ENCODE measurements at places on chromosomes 6 and 20.
A peak's percentile ranks its signal among the peaks of the same experiment; 100 is the strongest.

GRCh38 chr6:62150048-62150663 lies 135.9 kb downstream of the KHDRBS2 start:
- peak; percentile 7 for DNase-seq

- no peak for DNase-seq
Observed at GRCh38 chr6:112618849-112619248, 271.7 kb downstream of the RFPL4B start.

DNA sequence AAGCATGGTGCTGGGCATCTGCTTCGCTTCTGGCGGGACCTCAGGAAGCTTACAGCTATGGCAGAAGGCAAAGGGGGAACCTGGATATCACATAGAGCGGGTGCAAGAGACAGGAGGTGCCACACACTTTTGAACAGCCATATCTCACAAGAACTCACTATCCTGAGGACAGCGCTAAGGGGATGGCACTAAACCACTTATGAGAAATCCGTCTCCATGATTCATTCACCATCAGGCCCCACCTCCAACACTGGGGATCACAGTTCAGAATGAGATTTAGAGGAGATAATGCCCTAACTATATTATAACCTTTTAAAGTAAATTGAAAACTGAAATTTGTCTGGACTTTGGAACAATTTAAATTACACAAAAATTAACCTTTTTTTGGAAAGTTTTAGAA lies 37.8 kb upstream of the SUMO4 start:
- no peak for DNase-seq

DNA sequence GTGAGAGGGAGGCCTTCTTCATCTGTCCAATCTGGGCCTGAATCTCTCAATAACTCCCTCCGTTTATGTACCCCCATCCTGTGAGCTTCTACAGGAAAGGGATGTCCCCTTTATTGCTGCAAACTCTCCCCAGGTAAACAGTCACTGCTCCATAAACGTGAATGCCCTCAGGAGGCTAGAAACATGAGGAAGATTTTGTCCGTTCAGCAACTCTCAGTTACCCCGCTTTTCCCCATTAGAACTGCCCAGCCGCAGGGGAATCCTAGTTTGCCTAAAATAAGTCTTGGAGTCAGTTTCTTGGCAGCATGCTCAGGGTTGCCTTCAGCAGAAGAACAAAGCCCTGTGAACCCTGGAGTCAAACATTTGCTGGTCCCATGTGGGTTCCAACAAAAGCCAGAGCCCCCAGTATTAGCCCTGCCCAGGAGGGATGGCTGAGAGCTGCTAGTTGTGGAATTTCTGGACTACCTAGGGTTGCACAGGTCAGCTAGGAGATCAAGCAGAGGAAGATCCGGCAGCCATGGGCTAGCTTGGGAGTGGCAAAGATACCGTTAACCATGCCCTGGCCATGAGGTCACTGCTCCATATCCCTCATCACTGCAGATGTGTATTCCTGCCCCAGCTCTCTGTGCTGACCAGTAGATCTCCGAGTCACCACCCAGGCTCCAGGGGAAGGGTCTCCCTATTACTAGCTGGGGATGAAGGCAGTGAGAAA lies 640 bp downstream of the LRRN4 start:
- no peak for DNase-seq

GRCh38 chr20:13430346-13431002 lies 208.3 kb downstream of the TASP1 start:
- no peak for DNase-seq

DNA sequence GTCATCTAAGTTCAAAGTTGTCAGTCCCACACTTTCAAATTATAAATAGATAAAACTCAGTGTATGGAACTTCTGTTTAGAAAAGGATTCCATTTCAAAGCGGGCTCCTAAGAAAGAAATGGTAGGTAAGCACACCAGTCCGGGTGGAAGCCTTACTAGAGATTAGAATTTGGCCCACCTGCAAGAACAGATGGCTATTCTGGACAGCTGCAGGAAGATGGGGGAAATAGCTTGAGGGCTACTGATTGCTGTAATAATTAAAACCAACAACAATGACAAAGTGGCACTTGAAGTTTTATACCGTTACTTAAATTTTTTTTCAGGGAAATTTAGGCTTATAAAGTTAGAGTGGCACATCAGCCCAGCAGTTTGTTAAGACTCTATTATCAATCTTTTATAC lies 83.3 kb downstream of the HIVEP2 start:
- no peak for DNase-seq

GRCh38 chr6:5199702-5200101 lies 61.0 kb downstream of the LYRM4 start:
- no peak for DNase-seq

GRCh38 chr20:52614051-52614863 lies 357.9 kb upstream of the TSHZ2 start:
- DNase-seq, result no peak

DNA sequence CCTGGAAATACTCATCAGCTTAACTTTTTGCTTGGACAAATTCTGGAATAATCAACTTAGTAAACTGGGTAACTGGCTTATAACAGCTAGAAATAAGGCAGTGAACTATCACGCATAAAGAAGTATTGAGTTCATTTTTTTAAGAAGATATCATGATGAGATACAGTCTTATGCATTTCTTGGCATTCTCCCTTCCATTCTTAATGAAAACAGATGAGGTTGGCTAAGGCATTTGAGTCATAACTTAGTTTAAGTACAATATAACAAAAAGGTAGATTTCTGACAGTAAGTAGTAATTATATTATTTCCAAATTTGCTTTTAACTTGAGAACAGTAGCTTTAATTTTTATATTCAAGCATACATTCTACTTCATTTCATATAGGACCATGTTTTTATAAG lies 56.1 kb downstream of the SAMD5 start:
- no peak for DNase-seq

- DNase-seq, result no peak
Observed at GRCh38 chr6:130009146-130009545, 9.2 kb upstream of the L3MBTL3 start.
